Activated CD8-positive, alpha-beta memory T cell treated with anti-CD3 and anti-CD28 coated beads, Interleukin-2, amount 50 U/mL, for 4 hours (primary cell): ENCODE measurements at places on chromosomes 2 and 18.

DNA sequence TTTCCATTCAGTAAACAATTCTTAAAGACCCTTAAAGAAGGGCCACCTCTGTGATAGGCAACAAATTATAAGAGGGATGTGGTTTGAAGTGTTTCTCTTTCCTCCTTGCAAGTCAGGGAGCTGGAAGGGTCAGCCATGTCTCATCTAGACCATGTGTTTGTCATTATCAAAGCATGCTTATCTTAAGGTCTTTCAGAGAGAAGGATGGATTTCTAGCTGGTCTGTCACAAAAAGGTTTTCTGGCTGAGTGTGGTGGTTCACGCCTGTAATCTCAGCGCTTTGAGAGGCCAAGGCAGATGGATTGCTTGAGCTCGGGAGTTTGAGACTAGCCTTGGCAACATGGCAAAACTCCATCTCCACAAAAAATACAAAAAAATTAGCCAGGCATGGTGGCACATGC lies 59.2 kb upstream of the PEX13 start:
- DNase-seq = no peak

DNA sequence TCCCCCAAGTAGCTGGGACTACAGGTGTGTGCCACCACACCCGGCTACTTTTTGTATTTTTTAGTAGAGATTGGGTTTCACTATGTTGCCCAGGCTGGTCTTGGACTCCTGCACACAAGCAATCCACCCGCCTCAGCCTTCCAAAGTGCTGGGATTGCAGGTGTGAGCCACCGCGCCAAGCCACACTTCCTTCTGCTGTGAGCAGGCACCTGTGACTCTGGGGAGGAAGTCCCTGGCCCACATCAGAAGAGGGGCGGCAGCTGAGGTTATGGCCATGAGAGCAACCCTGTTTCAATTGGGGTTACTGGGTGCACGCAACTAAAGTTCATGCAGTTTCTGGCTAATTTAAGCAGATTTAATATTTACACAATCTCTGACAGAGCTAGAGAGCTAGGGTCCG lies 91.0 kb downstream of the PLB1 start:
- DNase-seq = peak; percentile 50

GRCh38 chr2:37276291-37276690 lies 44.8 kb downstream of the NDUFAF7 start:
- no peak for DNase-seq

GRCh38 chr2:70094171-70094977 lies 7.1 kb downstream of the PCBP1 start:
- DNase-seq = no peak

DNA sequence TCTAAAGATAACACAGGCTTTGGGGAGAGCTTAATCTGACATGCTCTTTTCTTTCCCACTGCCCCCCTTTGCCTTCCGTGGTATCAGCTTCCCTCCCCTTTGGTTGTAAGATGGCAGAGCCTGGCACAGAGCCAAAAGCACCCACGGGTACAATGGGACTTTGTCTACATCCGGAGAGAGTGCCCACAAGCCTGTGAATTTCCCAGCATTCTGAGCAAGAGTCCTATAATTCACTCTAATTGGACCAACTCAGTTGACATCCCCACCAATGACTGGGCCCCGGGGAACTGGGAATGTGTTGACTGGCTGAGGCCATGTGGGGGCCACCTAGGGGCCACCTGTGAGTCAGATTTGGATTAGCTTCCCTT lies 20.1 kb upstream of the C2orf72 start:
- no peak for DNase-seq

GRCh38 chr2:19361325-19361990 lies 3.0 kb upstream of the OSR1 start:
- DNase-seq = no peak

- no peak for DNase-seq
Measured at GRCh38 chr2:119293900-119294299, 70.3 kb downstream of the STEAP3 start.
